ENCODE measurements at places on chromosomes 13 and 19.
A peak's percentile ranks its signal among the peaks of the same experiment; 100 is the strongest.

DNA sequence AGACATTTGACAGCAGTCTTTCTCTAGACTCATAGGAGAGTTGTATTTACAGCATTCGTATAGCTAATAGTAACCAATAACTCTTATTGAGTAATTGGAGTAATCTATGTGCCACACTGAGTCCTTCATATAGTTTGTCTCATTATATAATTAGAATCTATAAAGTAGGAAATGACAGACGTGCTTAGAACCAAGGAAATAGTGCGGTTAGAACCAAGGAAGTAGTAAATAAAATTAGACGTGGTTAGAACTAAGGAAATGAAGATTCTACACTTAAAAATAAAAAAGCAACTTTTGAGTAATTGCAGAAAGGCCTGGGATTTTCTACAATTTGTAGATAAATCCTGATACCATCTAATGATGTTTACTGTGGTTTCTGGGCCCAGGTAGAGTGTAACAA lies 107.8 kb upstream of the TNFSF11 start:
- no peak for DNase-seq

- no peak for DNase-seq
Observed at GRCh38 chr13:42615691-42616090, 41.7 kb downstream of the TNFSF11 start.

DNA sequence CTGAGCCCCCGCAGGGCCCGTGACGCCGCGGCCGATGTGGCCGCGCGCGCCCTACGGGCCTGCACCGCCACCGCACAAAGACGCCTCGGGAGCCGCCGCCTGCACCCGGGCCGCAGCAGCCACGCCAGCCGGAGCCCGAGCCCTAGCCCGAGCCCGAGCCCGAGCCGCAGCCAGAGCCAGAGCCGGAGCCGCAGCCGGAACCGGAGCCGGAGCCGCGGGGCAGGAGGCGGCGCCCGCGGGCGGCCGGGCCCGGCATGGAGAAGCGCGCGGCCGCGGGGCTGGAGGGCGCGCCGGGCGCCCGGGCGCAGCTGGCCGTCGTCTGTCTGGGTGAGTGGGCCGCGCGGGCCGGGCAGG lies 379 bp downstream of the LRP3 start:
- DNase-seq = no peak

DNA sequence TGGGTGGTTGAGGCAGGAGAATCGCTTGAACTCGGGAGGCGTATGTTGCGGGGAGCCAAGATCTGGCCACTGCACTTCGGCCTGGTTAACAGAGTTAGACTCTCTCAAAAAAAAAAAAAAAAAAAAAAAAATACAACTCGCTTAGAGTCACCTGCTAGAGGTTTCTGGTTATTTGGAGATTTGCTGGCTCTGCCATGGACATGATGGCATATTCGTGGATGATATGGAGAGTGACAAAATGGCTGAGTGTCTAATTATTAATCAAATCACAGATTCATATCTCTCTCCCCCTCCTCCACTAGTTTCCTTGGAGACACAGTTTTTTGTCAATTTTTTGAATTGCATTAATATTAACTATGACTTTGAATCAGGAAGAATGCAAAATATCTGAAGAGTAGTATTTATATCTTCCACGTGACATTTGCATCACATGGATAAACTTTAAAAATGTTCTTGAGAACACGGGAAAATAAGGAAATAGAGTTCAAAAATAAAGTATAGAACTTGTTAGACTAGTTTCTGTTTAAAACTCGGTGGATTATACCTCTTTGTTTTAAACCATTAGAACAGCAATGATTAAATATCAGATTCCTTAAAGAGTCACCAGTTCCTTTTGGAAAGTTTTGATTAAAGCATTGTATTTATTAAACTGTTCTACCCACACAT lies 47.8 kb downstream of the KLF5 start:
- no peak for DNase-seq

GRCh38 chr13:38265132-38265497 lies 84.5 kb upstream of the UFM1 start:
- DNase-seq = peak; percentile 2

DNA sequence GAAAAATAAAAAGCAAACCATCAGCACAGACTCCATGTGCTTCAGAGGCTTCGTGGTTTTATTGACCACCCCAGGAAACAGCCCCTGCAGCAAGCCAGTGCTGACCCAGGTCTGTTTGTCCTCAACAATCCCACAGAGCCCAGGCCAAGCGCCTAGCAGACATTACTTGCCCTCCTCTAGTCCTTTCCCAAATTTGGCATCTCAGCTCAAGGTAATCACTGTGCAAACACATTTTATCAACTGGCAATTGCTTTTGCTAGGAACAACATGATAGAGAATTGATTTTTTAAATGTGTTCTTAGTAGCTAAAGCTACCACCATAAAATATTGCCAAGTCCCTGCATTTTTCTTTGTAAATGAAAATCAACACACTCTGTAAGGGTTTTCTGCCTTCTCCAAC lies 121.8 kb downstream of the STOML3 start:
- DNase-seq = no peak

- peak; percentile 44 for DNase-seq
Observed at GRCh38 chr19:38718747-38719543, 25.3 kb downstream of the CAPN12 start.

GRCh38 chr19:12924621-12925310 lies 5.7 kb upstream of the SYCE2 start:
- DNase-seq = no peak

GRCh38 chr19:9914001-9914314 lies 22.4 kb downstream of the OLFM2 start:
- no peak for DNase-seq

DNA sequence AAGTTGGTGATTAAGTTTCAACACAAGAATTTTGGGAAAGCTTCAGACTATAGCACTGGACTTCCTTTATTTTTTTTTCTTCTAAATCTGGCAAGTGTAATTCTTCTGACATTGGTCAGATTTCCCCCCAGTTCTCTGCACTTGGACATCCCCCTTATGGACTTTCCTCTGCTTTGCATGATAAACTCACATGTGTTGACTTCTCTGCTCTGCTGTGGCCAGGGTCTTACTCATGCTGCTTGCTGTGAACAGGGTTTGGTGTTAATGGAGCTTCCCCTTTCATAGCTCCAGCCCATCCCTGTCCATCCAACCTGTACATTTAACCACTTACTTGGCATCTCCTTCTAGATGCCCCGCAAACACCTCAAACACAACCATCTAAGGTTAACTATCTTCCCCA lies 70.5 kb upstream of the SPATA13 start:
- DNase-seq = no peak

- no peak for DNase-seq
Observed at GRCh38 chr19:46919324-46919723, 58.5 kb downstream of the ARHGAP35 start.

DNA sequence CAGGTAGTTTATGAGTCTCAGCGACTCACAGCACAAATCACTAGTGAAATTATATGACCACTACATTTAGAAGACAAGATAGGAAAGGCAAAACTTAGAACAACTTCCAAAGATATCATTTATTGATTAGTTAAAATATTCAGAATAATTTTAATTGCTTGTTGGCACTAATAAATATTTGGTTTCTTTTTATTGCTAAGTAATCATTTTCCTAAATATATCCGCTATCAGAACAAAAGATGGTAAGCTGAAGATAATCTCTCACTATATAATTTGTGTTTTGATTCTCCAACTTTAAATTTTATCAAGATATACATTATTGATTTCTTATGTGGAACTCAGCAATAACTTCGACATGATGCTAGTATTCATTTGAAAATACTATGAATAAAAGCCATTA lies 248.5 kb downstream of the DIAPH3 start:
- DNase-seq = no peak

DNA sequence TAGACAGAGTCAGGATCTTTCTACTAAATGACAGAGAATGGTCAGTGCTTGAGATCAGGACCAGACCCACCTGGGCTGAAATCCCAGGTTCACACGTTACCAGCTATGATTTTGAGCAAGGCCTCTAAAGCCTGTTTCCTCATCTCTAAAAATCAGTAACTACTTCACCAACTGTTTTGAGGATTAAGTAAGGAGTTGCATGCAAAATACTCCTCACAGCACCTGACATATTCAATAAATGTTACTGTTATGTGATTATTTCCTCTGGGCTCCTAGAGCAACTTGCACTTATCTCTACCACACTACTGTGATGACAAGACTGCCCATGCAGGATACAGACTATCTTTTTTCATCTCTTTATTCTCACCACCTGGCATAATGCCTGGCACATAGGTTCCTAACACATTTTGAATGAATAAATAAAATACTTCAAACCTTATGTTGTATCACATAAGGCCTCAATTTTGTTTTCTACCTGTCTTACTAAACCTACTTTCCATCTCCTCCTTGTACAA lies 1.8 kb downstream of the KATNAL1 start:
- no peak for DNase-seq

GRCh38 chr13:52931131-52931530 lies 82.7 kb upstream of the PCDH8 start:
- DNase-seq = no peak

DNA sequence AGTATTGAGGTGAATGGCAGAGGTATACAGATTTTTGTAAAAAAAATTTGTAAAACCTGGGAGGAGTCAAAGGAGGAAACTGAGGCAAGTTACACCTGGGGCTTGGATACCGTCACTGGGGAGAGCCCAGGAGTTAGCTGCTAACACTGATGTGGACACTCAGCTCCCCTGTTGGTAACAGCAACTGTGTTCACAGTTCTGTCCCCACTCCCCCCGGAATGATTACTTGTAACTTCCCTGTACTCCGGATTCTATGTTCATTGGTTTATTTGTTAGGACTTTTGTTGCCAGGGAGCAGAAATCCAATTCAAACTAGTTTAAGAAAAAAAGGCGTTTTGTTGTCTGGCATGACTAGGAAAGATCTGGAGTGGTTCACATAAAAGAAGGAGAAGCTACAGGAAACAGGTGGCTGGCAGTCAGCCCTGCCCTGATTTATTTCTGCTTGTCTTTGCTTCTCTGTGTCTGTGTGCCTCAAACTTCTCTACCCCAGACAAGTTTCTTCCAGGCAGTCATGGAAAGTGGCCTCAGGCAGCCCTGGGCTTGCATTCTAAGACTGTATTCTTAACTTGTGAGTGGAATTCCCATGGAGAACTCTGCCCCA lies 2.3 kb upstream of the GPR12 start:
- DNase-seq = no peak

GRCh38 chr19:3580156-3580934 lies 4.9 kb upstream of the GIPC3 start:
- DNase-seq = no peak

DNA sequence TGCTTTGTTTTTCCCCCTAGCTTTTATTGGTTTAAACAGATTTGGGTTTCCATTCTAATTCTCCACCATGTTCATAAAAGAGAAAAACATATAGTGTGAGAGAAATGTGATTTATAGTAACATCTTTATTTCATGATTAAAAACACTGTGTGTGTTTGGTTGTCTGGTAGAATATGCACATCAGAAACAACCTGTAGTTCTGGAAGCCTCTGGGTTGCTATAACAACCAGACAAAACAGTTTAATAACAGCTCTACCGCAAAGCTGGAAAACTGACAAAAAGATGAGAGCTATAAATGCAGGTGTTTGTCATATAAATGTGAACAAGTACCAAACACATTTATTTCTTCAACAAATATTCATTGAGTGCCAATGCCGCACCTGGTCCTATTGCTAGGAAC lies 9.8 kb downstream of the KBTBD6 start:
- no peak for DNase-seq

DNA sequence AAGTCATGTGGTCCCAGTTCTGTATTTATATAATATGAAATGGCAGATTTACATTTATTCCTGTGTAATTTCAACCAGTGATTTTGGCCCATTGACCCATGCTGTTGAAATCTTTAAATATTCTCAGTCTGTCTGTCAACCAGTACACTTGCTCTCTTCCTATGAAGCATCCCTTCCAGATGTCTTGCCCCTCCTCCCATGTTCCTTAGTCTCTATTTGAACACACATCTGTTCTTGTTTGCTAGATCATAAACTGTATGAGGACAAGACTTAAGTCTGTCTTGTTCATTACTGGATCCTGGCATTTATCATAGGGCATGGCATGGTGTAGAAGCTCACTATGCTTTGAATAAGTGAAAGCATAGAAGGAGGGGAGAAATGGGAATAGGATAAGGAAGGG lies 34.9 kb downstream of the STARD13 start:
- DNase-seq = no peak

DNA sequence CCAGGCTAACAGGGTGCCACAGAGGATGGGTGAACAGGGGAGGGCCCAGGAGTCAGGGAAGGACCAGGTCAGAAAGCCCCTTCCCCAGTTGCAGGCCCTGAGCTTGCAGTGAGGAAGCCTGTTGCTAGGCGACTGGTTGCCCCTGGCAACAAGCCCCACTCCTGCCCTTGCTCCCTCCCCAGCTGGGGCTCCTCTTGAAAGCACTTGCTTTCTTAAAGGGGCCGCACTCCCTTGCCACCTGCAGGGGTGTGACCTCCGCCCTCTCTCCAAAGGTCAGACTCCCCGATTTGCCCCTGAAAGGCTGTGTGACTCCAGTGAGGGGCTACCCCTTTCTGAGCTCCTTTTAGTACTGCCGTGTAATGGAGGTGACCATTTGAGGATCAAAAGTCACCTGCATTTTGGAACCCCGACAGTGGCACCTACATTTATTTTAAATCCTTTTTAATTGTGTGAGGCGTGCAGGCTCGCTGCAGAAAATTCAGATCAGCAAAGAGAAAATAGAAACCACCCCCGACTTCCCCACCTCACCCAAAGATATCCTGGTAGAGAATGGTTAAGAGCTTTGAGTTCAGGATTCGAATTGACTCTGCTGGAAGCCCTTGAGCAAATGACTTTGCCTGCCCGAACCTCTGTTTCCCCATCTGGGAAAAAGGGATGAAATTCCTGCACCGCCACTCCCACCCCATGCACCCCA lies 4.8 kb downstream of the FCHO1 start:
- peak; percentile 83 for DNase-seq

GRCh38 chr13:101262306-101262705 lies 154.0 kb downstream of the NALCN start:
- DNase-seq = no peak

- no peak for DNase-seq
Observed at GRCh38 chr19:44587963-44588770, 25.2 kb upstream of the IGSF23 start.

GRCh38 chr13:58480061-58480460 lies 848.5 kb downstream of the PCDH17 start:
- no peak for DNase-seq

DNA sequence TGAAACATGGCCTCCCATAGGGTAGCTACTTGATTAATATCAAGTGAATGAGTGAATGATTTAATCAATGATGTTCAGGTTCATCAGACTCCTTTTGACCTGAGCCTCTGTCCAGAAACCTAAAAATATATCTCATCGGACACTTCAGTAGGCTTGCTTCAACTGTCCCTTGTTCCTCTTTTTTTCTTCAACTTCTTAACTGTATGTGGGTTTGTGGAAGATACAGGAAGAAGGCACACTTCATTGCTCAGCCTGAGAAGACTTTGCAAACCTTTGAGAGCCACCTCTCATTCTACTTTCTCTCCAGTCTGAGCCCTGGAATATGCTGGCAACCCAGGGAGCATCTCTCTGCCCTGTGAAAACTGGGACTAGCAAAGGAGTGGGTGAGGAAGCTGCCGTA lies 557.0 kb downstream of the FGF9 start:
- DNase-seq = no peak

DNA sequence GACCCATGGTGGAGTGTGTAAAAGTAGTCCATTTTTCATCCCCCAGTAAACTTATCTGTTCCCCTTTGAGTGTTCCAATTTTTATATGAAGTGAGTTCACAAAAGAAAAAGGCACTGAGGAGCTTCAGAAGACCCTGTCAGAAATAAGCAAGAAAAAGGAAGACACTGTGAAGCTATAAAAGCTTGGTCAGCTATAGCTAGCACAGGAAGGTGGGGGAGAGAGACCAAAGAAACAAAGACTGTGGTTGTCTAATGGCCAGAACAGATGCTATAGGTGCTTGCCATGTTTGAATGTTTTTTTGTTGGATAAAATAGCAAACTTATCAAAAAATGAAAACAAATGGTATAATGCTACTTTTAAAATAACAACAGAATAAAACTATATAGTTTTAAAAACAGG lies 46.5 kb downstream of the RCBTB2 start:
- DNase-seq = no peak

Measured in BE2C (cell line).